ENCODE measurements at places on chromosomes 3 and 15.

- DNase-seq: no peak
Measured at GRCh38 chr3:134949150-134949549, 154.1 kb downstream of the EPHB1 start.

DNA sequence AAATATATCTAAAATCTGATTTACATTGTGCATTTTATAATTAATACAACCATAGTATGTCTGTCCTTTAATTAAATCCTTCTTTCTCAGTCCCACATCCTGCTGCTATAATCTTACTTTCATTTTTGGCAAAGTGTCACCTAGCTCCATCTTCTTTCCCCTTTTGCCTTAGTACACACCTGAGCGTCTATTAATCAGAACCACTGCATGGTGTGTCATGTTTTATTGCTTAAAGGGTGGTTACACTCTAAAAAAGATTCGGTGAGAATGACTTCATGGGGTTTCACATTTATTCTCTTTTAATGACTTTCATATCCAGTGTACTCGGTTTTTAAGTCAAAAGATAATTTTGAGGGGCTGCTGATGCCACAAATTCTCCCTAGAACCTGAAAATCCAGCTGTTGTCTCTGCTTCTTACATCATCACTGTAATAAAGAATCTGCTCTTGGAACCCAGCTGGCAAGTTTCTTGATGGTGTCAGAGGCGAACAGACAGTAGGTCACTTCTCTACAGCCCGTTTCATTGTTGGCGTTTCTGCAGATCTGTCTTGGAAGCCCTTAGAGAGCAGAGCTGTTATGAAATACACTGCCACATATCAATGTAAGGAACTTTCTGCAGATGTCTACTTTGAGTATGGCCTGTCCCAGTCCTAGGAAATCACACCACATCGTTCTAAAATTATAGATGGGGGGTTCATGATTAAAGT is 99.7 kb downstream of the TIGIT start:
- no peak for DNase-seq

DNA sequence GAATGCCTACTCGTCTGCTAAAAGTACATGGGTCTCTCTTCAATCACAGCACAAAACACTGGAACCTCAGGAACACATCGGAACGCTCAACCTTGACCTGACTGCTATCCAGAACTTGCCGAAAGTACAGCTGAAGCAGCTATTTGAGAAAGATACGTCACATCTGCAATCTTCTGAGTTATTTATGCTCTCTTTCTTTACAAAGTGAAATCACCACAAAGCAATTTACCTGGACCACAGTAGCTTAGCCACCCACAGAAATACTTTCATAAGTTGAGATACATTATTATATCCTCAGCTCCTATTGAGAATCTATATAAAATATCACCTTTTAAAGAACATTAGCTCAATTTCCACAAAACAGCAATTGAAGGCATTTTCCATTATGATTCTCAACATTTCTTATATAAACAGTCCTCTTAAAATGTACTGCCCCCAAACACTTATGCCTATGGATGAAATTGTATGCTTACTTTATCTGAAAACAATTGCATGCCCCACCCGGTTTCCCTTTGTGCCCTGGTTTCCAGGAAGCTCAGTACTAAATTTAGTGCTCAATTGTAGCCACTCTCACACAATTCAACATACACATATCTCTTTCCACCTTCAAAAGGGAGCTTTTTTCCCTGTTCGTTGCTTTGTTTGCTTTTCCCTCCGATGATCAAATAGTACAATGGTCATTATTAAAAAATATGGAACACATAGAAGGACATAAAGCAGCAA is 31.8 kb downstream of the HEG1 start:
- no peak for DNase-seq

- no peak for DNase-seq
Measured at GRCh38 chr3:126873416-126873815, 109.5 kb upstream of the PLXNA1 start.

GRCh38 chr15:37059086-37059485 is 41.3 kb downstream of the MEIS2 start:
- DNase-seq: no peak

DNA sequence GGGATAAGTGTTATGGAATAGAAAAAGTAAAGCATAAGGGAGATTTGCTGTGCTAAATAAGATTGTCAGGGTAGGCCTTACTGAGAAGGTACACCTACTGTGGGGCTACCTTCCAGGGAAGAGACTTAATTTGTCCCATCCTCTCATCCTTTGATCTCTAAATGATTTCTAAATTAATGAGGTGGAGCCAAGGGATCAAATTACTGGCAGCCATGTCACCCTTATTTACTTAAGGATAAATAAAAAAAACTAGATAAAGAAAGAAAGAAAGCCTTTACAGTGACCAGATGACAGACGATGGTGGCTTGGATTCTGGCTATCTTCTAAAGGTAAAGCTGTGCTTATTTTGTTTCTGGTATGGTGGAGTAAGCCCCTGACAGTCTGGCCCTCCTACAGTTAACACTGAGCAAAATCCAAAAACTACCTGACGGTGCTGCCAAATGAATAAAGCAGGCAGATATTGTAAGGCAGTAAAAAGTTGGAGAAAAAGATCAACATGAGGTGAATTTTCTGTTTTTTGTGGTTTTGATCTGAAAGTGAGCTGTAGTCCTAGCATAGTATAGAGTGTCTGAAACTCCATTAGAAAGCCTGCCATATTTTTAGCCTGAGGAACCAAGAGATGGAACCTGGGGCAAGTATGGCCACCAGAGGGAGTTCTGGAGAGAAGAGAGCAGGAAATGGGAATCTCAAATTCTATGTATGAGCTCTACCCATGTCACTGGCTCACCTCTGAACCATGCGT is 285.1 kb upstream of the MANF start:
- no peak for DNase-seq

DNA sequence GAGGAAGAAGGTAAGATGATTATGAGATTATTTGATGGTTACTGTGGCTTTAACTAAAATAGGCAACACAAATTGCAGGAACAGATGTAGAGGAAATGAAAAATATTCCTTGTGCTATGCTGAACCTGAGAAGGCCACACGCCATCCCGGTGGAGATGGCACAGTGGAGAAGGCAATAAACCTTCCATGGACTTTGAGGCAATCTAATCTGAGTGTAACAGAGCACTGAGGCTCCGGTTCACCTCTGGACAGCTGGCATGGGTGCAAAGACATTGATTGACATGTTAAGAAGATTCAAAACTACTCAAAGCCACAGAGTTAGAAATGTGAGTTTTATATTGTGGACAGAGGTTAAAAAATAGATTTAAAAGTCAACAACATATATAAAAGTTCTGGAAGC is 535.7 kb downstream of the AGBL1 start:
- no peak for DNase-seq

- no peak for DNase-seq
Measured at GRCh38 chr3:123535580-123535979, 49.3 kb downstream of the HACD2 start.

DNA sequence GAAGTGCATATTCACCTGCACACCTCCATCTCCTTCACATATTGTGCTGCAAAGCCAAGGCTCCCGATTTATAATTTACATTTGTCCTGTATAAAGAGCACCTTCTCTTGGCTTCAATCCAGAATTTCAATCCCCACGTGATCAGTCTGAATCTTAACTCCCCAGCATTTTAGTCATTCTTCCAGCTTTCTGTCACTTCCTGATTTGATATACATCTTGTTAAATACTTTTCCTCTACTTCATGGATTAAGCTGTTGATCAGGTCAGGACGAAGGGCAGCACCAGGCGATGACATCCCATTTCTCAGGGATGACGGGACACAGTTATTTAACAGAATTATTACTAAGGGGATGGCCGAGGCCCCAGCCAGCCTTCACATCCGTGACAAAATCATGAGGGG is 212.5 kb downstream of the EPHB1 start:
- DNase-seq: no peak

GRCh38 chr3:87109465-87109864 is 117.6 kb upstream of the CHMP2B start:
- DNase-seq: no peak

DNA sequence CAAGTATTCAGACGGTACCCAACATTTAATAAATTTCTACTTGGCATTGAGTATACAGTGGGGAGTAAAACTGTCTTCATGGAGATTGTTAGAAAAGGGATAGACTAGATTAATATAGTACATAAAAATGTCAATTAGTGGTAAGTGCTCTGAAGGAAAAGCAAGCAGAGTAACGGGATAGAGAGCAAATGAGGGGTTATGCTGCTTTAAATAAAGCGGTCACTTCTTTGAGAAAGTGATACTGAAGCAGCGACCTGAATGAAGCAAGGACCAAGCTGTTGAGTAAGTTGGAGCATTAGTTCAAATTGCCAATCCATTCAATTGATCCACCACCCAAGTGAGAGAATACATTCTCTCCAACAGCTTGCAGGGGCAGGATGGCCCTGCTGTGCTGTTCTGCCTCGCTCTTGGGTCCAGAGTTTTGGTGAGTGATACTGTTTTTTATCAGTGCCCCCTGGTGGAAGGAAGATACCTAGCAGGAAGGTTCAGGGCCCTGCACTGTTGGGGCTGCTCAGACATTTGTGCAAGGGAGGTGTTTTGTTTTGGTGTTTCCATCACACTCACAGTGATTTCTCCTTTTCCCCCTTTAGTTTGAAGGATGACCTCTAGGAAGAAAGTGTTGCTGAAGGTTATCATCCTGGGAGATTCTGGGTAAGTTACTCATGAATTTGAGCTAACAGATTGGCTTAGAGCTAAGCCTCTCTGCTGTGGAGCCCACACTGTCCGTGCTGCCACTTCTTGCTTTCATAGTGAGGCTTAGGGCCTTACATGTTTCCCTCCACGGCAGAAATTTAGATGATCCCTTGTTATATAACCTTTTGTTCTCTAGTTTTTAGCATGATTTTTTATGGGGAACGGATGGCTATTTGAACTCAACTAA is 69.0 kb downstream of the RAB7A start:
- DNase-seq: peak; percentile 72
